ENCODE measurements at places on chromosomes 1 and 21.

DNA sequence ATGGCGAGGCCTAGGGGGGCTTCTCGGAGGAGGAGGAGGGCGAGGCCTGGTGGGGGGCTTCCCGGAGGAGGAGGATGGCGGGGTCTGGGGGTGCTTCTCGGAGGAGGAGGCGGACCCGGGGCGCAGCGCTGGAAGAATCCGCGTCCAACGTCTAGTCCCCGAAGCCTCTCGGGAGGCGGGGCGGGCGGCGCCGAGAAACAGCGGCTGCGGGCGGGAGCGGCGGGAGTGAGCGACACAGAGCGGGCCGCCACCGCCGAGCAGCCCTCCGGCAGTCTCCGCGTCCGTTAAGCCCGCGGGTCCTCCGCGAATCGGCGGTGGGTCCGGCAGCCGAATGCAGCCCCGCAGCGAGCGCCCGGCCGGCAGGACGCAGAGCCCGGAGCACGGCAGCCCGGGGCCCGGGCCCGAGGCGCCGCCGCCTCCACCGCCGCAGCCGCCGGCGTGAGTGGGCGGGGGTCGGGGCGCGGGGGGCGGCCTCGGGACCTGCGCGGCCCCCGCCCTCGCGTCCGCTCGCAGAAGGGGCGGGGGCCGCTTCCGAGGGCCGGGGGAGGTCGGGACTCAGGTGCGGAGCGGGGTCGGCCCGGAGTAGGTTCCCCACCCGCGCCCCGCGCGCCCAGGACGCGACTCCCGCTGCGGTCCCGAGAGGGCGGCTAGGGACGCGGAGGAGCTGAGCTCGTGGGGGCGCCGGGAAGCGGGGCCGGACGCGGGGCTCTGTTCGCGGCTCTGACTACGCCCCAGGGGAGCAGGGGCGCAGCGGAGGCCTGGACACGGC lies at the start of gene KLHL17:
Gene KLHL17, plus strand, starts transcription at position 222 of the 769 bp plus-strand sequence. Its CDS starts 110 bp downstream, at position 332.
- peak; percentile 68 for DNase-seq

DNA sequence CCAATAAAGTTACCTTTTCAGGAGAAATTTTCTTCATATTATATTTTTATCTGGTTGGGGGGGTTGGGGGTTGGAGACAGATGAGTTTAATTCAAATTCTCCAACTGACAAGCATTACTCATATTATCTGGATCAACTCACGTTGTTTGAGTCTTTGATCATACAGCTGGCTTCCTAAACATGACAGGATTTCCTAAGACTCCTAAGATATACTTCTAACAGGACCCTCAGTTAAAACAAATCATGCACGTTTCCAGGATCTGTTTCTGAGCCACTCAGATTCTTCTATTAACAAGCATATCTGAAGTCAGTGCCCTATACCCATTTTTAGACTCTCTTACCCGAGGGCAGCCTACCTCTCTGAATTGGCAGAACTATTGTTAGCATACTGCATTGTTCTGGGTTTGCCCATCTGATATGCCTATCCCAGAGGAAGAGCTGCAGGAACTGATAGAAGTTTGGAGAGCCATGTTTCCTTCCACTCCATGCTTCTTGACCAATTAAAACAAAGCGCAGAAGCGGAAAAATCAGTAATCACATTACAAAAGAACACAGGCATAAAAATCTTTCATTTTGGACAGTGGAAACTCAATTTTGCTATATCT lies 653.9 kb downstream of the LTN1 start:
- no peak for DNase-seq

DNA sequence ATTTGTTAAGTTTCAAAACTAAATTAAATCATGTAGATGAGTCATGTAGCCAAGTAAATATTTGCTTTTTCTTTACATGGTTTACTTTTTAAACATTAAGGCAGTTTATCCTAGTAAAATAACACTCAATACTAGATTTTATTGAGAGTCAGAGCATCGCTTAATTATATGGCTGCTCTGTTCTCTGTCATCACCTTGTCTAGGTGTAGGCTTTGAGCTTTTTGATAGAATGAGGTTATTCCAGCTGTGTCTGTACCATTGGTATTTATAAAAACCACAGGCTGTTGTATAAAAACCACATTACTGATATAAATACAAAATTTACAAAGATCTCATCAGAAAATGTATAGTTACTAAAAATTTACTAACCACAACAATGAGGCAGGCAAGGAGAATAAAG lies 42.5 kb upstream of the GPR52 start:
- DNase-seq: no peak

DNA sequence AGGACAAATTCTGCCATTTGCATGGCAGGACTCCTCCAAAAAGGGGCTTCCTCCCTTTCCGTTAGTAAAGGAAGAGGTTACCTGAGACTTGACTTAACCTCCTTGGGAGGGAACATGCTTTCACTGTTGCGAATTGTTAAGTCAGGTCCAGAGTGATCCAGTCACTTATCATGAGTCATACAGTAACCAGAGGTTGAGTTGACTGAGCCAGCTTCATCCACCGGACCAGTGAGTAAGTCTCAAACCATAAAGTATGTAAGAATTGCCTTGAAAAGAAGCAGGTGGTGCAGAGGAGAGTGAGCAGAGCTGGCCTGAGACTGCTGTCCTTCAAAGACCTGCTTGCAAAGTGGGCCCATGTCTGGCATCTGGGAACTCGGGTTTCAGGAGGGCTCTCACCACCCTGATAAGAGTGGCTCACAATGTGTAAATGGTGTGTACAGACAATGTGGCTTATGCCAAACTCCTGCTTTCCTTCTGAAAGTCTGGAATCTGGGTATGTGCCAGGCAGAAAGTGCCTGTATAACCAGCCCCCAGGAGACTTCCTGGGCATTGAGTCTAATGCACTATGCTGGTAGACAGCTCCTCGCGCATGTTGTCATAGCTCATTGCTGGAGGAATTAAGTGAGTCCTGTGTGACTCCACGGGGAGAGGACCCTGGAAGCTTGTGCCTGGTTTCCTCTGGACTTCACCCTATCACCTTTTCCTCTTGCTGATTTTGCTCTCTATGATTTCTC lies 84.3 kb upstream of the KLHDC7A start:
- no peak for DNase-seq

DNA sequence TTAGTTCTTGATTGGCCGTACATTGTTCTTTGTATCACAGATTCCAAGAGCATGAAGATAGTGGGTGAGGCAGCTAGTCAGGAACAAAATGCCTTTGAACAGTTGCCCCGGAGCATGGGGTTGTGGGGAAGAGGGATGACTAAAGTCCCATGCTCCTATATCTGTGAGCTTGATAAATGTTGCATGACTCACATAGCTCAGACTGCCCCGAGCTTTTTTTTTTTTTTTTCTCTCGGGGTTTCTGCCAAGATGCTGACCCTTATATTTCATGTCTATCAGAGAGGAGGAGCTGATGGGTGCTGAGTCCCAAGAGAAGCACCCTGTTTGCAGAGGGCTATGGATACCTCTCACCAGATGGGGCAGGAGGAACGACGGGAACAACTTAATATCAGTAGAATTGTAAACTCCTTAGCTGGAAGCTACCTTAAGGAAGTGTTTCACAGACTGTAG lies 40.6 kb downstream of the SRRM1 start:
- no peak for DNase-seq

GRCh38 chr1:29687166-29687565 lies 450.8 kb downstream of the PTPRU start:
- no peak for DNase-seq

DNA sequence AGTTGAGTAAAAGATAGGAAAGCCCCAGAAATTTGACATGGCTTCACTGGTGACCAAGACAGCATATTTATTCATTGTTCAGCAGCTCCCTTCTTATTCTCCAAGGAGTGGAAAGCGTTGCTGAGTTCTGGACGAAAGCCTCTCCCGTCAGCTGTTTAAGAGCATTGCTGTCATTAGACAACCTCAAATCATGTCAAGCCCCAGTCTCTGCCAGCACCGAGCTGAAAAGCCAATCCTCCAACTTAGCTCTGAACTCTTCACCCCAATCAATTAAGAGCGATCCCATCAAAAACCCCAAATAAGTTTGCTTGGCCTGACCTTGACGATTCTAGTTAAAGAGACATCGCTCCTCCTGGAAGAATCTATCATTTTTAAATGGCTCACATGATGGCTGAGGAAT lies 110.8 kb downstream of the PLPP3 start:
- no peak for DNase-seq

DNA sequence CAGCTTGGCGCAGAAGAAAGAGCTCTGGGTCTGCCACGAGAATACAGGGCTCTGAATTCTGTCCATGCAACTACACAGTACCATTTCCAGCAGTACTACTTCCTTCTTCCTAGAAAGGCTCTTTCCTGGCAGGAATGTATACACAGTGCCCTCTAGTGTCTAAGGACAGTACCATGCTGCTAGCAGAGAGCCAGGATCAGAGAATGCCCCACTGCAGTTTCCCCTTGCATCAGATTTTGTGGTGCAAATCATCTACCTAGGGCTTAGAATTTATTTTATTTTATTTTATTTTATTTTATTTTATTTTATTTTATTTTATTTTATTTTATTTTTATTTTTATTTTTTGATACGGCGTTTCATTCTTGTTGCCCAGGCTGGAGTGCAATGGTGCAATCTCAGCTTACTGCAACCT lies 50.8 kb downstream of the PAX7 start:
- DNase-seq: no peak

DNA sequence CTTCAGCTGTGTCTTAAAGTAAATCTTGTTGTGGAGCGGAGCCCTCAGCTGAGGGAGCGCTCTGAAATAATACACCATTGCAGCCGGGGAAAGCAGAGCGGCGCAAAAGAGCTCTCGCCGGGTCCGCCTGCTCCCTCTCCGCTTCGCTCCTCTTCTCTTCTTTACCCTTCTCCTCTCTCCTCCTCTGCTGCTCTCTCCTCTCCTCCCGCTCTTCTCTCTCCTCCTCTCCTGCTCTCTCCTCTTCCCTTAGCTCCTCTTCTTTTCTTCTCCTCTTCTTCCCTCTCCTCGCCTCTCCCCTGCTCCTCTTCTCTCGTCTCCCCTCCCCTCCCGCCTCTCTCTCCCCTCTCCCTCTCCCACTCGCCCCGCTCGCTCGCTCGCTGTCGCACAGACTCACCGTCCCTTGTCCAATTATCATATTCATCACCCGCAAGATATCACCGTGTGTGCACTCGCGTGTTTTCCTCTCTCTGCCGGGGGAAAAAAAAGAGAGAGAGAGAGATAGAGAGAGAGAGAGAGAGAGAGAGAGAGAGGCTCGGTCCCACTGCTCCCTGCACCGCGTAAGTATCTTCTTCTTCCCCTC lies at the start of gene PROX1:
Gene PROX1, plus strand, starts transcription at position 47 of the 580 bp plus-strand sequence. CDS start 8,563 bp downstream, outside the sequence.
- no peak for DNase-seq

DNA sequence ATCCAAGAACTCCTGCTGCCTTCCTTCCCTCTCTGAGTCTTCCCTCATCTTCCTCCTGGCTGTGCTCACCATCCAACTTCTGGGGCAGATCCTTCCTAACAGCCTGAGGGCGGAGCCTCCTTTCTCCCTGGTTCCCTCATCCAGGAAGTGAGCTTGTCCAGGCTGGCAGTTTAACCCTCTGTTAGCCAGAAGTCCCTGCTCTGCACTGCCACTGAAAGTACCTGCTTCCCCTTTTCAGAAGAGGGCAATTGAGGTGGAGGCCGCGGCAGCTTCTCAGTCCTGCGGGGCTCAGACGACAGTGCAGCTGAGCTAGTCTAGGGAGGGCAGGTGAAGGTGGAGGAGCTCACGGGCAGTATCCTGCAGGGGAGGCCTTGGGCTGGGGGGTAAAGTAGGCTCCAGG lies 149.1 kb downstream of the FCRL5 start:
- no peak for DNase-seq

- DNase-seq: no peak
Measured at GRCh38 chr1:234707641-234708040, 97.7 kb upstream of the IRF2BP2 start.

- no peak for DNase-seq
Measured at GRCh38 chr1:209341146-209341545, 242.4 kb upstream of the CAMK1G start.

GRCh38 chr1:116179419-116179818 lies 68.2 kb downstream of the MAB21L3 start:
- DNase-seq: no peak

DNA sequence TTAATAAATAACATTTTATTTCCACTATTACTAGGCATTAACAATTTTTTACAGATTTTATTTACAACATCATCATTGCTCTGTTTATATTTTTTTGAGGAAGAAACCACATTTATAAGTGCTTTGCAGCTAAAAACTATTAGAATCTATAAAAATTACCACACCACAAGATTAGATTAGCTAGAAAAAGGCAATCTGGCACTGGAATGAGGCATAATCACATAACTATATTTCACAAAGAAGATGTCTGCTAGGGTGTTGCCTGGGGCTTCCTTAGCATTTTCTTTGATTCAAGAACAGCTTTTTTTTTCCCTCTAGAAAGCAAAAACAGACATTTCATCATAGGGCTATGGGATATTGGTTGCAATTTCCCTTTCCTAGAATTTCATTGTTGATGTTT lies 2169.2 kb downstream of the MRPL39 start:
- DNase-seq: no peak

DNA sequence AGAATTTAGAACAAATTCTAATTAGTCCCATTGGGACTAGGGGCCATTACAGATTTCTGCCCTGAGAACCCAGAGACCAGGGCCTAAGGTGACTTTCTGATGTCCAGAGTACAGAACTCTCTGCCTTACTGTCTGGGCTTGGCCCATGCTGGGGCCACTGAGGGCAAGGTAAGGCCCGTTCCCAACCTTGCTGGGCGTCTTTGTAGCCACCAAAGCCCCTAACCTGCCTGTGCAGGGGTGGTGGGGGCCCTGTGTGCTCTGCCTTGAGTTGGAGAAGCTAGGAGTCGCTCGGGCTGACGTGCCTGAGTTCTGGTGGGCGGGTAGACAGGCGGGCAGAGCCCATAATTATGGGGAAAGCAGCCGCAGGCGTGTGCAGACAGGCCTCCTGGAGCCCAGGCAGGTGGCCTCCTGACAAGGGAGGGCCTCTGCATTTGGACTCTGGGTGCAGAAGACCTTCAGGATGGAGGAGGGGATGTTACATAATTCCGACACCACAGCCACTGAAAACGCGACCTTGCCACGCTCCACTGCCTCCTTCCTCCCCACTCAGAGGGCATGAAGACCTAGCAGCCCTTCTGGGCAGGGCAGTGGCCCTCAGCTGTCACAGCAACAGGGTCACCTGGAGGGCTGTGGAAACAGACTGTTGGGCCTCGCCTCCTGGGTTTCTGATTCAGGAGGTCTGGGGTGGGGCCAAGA lies 239.9 kb upstream of the TMEM51 start:
- no peak for DNase-seq

- DNase-seq: no peak
Measured at GRCh38 chr1:64550510-64550909, 80.6 kb downstream of the CACHD1 start.

- DNase-seq: no peak
Measured at GRCh38 chr1:207698822-207699483, 52.9 kb upstream of the CD46 start.

DNA sequence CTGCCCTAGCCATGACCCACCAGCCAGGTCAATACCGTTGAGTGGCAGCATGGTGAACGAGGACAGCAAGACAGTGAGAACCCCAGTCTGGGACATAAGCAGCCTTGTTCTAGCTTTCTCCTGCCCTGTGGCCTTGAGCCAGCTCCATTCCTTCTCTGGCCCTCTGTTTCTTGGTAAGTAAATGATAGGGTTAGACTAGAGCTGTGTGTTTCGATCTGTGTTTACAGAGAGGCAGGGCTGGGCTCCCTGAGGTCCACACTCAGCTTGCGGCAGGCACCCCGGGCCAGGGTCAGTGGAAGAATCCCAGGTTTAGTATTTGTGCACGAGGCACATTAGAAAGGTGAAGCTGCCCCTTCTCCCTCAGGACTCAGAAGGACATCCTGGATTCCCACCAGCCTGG lies 27.3 kb downstream of the FOXO6 start:
- no peak for DNase-seq

GRCh38 chr1:214316593-214316992 lies 35.6 kb downstream of the SMYD2 start:
- DNase-seq: no peak

GRCh38 chr1:32774950-32775634 lies 42.1 kb downstream of the YARS1 start:
- DNase-seq: no peak

GRCh38 chr1:155504207-155504606 lies 58.4 kb downstream of the ASH1L start:
- DNase-seq: no peak
